ENCODE measurements at places on chromosomes 1 and 21. TPM values are rescaled to one million over a fixed set of nuclear protein-coding genes. Genes with fewer than 3 reads are reported as not detected.

- no peak overlapping the region for H3K4me3 ChIP-seq
- H3K27me3 ChIP-seq: no peaks in the 10 kb centered on the region
- H3K36me3 ChIP-seq: no peaks in the 10 kb centered on the region
- DNase-seq: no peak
Measured at GRCh38 chr1:63665824-63666223, 72.6 kb downstream of the PGM1 start.

- H3K27ac ChIP-seq: peak overlapping the region; percentile 85
- peak; percentile 47 for DNase-seq
Measured at GRCh38 chr21:39004634-39005501, 178.4 kb downstream of the PSMG1 start.

DNA sequence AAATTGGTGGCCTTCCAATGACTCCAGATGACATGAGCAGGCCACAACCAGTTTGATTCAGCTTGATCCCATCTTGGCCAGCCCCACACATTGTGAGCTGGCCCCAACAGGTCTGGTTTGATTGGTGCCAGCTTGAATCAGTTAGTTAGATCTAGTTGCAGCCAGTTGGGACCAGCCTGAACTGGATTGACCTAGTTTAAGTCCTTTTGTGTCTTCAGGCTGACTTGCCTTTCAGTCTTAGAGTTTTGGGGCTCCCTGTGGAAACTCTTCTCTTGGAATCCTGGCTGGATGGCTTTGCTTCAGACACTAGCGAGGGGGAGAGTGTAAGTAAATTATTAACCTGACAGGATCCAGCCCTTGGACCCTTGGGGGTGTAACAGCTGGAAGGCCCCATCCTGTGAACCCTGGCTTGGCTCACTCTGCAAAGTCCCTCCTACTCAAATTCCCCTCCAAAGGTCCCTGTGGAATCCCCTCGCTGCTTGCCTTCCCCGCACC lies 36.2 kb upstream of the POU3F1 start:
- no peak for DNase-seq
- H3K27me3 ChIP-seq: no peaks in the 10 kb centered on the region
- H3K4me1 ChIP-seq: no peaks in the 10 kb centered on the region

- peaks cover 16% of the 10 kb centered on the region for H3K4me1 ChIP-seq
- no peaks in the 10 kb centered on the region for H3K36me3 ChIP-seq
- no peak overlapping the region for H3K4me3 ChIP-seq
- H3K27ac ChIP-seq: peak overlapping the region; percentile 52
- no peaks in the 10 kb centered on the region for H3K27me3 ChIP-seq
Measured at GRCh38 chr1:224169718-224170270, 13.2 kb upstream of the DEGS1 start.

- no peaks in the 10 kb centered on the region for H3K4me1 ChIP-seq
- no peak for DNase-seq
- no peak overlapping the region for H3K27ac ChIP-seq
Measured at GRCh38 chr21:23009360-23009759, 2011.2 kb downstream of the NCAM2 start.

DNA sequence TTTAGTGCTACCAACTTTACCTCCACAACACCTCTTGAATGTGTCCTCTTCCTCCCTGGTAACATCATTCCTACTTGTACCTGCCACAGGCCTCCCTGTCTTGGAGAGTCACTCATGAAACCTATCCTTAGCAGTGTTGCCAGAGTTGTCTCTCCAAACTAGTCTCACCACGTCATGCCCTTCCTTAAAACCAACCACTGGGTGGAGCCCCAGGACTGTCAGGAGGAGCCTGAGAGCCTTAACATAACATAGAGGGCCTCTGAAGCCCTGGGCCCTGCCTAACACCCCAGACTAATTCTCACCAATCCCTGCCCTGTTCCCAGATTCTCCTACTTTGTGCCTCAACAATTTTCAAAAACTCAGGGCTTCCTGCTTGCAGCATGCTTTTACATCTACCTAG lies 65.3 kb downstream of the ZNF697 start:
- H3K27ac ChIP-seq: no peak overlapping the region
- DNase-seq: peak; percentile 34
- H3K27me3 ChIP-seq: no peaks in the 10 kb centered on the region
- H3K36me3 ChIP-seq: no peaks in the 10 kb centered on the region
- H3K4me3 ChIP-seq: no peak overlapping the region
- H3K4me1 ChIP-seq: no peaks in the 10 kb centered on the region

GRCh38 chr1:40595623-40596022 lies 64.2 kb downstream of the ZNF684 start:
- H3K27me3 ChIP-seq: no peaks in the 10 kb centered on the region
- DNase-seq: no peak
- no peak overlapping the region for H3K4me3 ChIP-seq
- H3K27ac ChIP-seq: no peak overlapping the region
- no peaks in the 10 kb centered on the region for H3K36me3 ChIP-seq

The DMRTA2 gene
- total RNA-seq: not detected

The ILDR2 gene
- 1.9 TPM for total RNA-seq

- no peaks in the 10 kb centered on the region for H3K27me3 ChIP-seq
- H3K27ac ChIP-seq: no peak overlapping the region
- no peaks in the 10 kb centered on the region for H3K36me3 ChIP-seq
- H3K4me3 ChIP-seq: no peak overlapping the region
- no peak for DNase-seq
Measured at GRCh38 chr1:65921446-65921845, 128.8 kb downstream of the PDE4B start.

- no peaks in the 10 kb centered on the region for H3K36me3 ChIP-seq
- H3K27ac ChIP-seq: peak overlapping the region; percentile 95
- H3K4me1 ChIP-seq: peaks cover 48% of the 10 kb centered on the region
- H3K4me3 ChIP-seq: peak overlapping the region; percentile 72
Measured at GRCh38 chr1:155978973-155979429, 654 bp upstream of the ARHGEF2 start.

- H3K36me3 ChIP-seq: no peaks in the 10 kb centered on the region
- peak; percentile 70 for DNase-seq
- peak overlapping the region; percentile 73 for H3K27ac ChIP-seq
- H3K27me3 ChIP-seq: no peaks in the 10 kb centered on the region
Measured at GRCh38 chr1:150621497-150622302, 7.7 kb downstream of the ENSA start.

- no peak overlapping the region for H3K27ac ChIP-seq
- H3K36me3 ChIP-seq: no peaks in the 10 kb centered on the region
- no peak overlapping the region for H3K4me3 ChIP-seq
- peaks cover 48% of the 10 kb centered on the region for H3K4me1 ChIP-seq
Measured at GRCh38 chr1:228807904-228808605, 72.8 kb downstream of the RHOU start.

The PCSK9 gene
- 1.9 TPM for total RNA-seq

The CR1L gene
- not detected for total RNA-seq

Data from transverse colon (tissue), 4 donors.